ENCODE measurements at places on chromosomes 7 and 10.

DNA sequence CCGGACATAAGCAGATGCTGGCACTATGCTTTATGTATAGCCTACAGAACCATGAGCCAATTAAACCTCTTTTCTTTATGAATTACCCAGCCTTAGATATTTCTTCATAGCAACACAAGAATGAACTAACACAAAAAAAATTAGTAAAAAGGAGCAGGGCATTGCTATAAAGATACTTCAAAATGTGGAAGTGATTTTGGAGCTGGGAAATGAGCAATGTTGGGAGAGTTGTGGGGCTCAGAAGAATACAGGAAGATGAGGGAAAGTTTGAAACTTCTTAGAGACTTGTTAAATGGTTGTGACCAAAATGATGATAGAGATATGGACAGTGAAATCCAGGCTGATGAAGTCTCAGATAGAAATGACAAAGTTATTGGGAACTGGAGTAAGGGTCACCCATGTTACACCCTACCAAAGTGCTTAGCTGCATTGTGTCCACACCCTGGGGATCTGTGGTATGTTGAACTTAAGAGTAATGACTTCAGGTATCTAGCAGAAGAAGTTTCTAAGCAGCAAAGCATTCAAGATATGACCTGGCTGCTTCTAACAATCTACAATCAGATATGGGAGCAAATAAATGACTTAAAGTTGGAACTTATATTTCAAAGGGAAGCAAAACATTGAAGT, 24.2 kb downstream of the PNLIPRP3 start:
- no peak for DNase-seq

DNA sequence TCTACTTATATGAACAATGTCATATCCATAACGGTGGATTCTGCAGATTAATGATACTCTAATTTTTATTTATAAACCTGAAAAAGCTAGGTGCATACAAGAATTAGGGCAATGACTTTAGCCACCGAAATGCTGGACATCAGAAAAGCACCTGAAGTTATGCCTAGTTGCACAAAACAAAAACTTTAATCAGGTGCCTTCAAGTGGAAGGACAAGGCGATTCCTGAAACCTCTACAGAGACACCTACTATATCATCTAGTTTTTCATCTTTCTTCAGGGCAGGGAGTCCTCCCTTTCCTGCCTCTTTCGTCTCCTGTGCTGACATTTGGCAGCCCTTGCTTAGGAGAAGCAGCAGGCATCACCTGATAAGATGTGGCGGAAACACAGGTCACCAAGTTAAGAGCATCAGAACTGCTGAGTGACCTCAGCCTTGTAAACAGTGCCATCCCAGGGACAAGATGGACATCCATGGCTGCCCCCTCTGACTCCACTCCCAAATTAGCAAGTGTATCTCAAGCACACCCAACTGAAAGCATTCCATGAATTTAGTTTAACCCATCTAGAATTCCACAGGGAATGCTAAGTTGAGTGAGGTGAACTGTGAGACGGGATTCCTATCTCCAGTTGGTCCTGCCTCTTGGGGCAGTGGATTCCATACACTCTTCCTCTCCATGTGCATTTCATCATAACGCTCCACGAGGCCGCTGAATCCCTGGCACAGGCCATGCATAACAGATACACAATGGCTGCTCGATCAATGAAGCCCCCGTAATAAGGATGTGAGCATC, 5.8 kb downstream of the ITPRIP start:
- DNase-seq, result no peak

DNA sequence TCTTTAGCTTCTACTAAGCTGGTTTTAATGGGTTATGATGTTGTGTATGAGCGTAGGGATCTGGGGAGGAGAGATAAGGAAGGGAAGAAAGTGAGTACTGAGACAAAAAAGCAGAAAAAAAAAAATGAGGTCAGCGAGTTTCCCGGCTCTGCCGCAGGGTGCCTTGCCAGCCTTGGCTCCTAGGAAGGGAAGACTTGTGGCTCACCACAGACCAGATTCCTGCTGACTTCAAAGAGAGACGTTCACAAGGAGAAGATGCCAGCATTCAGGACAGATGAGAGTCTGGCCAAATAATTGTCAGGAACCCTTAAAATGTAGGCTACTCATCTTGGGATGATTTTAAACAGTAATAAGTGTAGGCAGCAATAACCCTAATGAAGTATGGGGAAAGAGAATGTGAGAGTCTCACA, 11.4 kb upstream of the FAS start:
- DNase-seq, result no peak

- no peak for DNase-seq
Observed at GRCh38 chr7:148433521-148434180, 156.9 kb upstream of the C7orf33 start.

- DNase-seq, result no peak
Observed at GRCh38 chr10:1464881-1465417, 272.4 kb downstream of the ADARB2 start.

- DNase-seq, result no peak
Observed at GRCh38 chr7:5394264-5395105, 29.1 kb downstream of the TNRC18 start.

- DNase-seq, result no peak
Observed at GRCh38 chr7:53119514-53119941, 84.1 kb downstream of the POM121L12 start.

GRCh38 chr10:125283191-125283835, 123.0 kb upstream of the CTBP2 start:
- DNase-seq, result no peak

DNA sequence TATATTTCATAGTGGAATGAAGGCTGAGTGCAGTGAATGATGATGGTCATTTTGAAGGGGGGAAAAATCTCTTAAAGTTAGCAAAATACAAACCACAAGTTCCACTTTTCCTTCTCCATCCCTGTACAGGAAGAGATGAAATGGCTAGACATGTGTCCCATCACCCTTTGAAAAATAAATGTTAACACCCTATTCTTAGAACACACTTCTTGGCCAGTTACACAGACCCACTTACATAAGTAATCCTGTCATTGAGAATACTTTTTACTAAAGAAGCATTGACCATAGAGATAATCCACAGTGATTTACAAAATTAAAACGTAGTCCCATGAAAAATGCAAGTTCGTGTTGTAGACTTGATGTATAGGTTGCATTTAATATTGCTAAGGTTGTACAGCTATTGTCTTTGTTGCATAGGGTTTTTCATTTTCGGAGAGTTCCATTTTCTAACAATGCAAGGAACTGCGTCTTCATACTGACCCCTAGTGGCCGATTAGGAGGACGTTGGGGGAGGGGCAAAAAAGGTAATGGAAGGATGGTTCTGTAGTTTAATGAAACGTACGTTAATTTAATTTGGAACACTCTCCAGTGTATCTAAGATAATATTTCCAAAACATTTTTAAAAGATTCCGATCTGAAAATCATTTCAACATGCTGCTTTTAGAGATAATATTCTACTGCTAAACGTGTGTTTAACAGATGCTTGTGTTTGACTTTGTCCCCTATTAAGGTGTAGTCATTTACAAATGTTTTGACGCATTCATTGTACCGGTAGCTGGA, 60.9 kb downstream of the ARMC3 start:
- DNase-seq, result no peak

Measured in cortex of kidney (tissue), 1 donor.